ENCODE measurements at places on chromosomes 6 and 20.

- DNase-seq = no peak
Observed at GRCh38 chr6:122059918-122060317, 339.5 kb upstream of the HSF2 start.

DNA sequence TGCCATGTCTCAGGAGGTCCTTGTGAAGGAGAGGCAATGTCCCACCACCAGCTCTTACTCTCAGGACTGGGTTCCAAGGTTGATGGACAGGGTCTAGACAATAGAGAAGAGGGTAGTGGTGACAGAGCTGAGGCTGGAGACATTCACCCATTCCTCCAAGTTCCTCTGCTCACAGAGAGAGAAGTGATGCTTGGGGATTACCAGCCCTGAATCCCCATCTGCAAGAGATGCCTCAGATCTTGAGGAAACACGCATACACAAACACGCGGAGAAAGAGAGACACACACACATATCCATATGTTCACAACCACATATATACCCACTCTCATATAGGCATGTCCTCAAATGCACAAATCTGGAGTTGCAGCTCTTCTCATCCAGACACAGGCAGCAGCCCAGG, 15.2 kb upstream of the CD83 start:
- DNase-seq = no peak

- DNase-seq = no peak
Observed at GRCh38 chr20:48659858-48660257, 167.9 kb downstream of the PREX1 start.

- no peak for DNase-seq
Observed at GRCh38 chr20:19937218-19937617, 79.9 kb upstream of the NAA20 start.

Measured in right renal cortex interstitium (tissue), 3 donors.